ENCODE measurements at places on chromosomes 6 and 20. TPM values are rescaled to one million over a fixed set of nuclear protein-coding genes. Genes with fewer than 3 reads are reported as not detected.

DNA sequence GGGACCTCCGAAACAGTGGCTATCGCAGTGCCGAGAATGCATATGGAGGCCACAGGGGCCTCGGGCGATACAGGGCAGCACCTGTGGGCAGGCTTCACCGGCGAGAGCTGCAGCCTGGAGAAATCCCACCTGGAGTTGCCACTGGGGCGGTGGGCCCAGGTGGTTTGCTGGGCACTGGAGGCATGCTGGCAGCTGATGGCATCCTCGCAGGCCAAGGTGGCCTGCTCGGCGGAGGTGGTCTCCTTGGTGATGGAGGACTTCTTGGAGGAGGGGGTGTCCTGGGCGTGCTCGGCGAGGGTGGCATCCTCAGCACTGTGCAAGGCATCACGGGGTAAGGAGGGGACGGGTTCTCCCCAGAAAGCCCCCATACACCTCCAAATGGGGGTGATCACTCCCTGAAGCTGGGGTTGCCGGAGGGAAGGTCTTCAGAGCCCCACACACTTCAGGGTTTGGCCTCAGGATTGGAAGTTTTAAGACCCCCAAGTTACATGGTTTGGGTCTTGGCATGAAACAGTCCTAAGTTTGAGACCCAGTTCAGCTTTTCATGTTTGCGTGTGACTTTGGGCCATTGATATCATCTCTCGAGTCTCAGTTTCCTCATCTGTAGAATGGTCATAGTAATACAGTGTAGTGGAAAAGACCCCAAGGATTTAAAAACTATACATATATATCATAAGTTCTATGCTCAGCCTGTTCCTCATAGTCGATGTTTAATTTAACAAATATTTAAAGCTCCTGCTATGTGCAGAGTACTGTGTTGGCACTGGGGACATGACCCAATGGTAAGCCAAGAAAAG is 4.3 kb downstream of the BPIFB4 start:
- DNase-seq = no peak

- DNase-seq = no peak
Measured at GRCh38 chr6:19552076-19552475, 285.1 kb upstream of the ID4 start.

DNA sequence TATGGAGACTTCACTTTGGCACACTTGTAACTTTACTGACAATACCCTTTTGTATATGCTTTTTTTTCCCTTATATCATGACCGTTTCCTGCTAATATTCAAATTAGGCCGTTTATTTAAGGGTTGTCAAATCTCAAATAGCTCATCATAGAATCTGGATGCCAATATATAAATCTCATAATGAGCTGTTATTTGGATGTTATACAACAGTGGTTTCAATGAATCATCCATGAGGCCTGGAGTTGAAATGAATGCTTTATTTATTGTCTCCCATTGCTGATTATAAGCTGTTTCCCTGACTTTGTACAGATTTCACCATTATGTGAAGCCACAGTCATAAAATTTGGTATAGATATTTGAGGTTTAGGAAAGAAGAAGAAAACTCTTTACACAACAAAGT is 256.1 kb downstream of the PLCB1 start:
- no peak for DNase-seq

Gene COL9A3
- total RNA-seq = not detected

DNA sequence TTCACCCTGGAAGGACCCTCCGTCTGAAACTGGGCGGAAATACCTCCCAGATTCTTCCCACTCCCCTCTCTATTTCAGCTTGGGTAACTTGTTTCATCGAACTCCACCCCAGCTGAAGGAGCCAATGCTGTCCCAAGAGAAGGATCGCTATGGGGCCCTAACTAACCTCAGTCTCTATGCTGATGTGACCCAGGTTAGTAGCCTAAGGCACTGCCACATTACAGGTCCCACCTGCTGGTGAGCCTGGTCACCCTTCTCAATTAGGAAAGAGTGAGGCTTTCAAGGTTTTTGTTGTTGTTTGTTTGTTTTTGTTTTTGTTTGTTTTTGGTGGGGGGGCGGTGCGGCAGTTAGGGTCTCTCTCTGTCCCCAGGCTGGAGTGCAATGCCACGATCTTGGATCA is 168.4 kb downstream of the OR2B2 start:
- DNase-seq = no peak

DNA sequence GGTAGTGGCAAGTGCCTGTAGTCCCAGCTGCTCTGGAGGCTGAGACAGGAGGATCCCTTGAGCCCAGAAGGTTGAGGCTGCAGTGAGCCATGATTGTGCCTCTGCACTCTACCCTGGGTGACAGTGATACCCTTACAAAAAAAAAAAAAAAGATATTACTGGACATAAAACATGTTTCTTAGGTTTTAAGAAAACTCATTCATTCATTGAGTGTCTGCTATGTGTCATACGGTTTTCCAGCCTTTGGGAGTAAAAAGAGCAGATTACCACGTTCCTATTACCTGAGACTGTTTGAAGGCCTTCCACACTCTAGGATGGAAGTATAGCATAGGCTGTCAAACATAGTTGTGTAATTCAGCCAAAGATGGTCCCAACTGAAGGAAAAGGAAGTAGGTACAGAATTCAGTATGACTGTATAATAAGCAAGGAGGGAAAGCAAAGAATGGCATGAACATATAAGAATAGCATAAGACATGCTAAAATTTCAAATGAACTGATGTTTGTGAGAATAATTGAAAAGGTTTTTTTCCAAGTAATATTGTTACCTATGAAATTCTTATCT is 22.0 kb downstream of the STXBP5 start:
- DNase-seq = no peak

GRCh38 chr6:42026540-42026939 is 23.8 kb upstream of the TAF8 start:
- DNase-seq = no peak

GRCh38 chr6:118197539-118197938 is 290.5 kb downstream of the SLC35F1 start:
- DNase-seq = no peak

- DNase-seq = no peak
Measured at GRCh38 chr6:50249493-50249892, 199.8 kb upstream of the DEFB112 start.

Gene CGAS
- total RNA-seq = 34.6 TPM

Gene FAM162B
- total RNA-seq = not detected

- peak; percentile 60 for DNase-seq
Measured at GRCh38 chr6:149335924-149336608, 18.6 kb downstream of the TAB2 start.

Gene C6orf15
- total RNA-seq = not detected

GRCh38 chr6:133587546-133588160 is 301.3 kb upstream of the TCF21 start:
- DNase-seq = no peak

Gene MUC22
- total RNA-seq = not detected

GRCh38 chr6:90435207-90435899 is 138.7 kb upstream of the BACH2 start:
- DNase-seq = no peak

Gene RFX6
- total RNA-seq = not detected

GRCh38 chr20:21607971-21608725 is 94.3 kb upstream of the NKX2-2 start:
- DNase-seq = no peak

- no peak for DNase-seq
Measured at GRCh38 chr6:160398674-160399271, 50.6 kb downstream of the SLC22A3 start.

DNA sequence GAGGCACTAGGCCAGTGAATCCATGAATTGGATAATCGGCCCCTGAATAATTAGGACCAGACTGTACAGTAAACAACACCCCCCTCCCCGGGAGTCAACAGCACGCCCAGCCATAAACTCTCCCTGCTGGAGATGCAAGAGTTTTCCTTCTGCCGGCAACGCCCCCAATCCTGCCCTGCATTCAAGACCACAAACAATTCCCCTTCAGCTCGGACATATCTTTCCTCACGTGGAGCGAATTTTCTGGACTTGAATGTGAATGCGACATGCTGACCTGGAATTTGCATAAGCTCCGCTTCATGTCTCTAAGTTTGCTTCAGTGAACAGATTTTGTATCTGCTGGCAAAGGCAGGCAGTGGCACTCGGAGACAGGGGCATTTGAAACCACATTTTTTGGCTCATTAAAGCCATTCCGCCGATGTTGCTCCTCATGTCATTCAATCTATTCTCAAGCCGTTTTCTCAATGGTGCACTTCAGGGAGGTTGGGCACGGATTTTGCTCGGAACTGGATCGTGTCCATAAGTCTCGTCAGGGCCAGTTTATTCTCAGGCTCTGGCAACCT is 38.0 kb upstream of the GMPR start:
- DNase-seq = no peak

Gene GABRR1
- total RNA-seq = not detected

DNA sequence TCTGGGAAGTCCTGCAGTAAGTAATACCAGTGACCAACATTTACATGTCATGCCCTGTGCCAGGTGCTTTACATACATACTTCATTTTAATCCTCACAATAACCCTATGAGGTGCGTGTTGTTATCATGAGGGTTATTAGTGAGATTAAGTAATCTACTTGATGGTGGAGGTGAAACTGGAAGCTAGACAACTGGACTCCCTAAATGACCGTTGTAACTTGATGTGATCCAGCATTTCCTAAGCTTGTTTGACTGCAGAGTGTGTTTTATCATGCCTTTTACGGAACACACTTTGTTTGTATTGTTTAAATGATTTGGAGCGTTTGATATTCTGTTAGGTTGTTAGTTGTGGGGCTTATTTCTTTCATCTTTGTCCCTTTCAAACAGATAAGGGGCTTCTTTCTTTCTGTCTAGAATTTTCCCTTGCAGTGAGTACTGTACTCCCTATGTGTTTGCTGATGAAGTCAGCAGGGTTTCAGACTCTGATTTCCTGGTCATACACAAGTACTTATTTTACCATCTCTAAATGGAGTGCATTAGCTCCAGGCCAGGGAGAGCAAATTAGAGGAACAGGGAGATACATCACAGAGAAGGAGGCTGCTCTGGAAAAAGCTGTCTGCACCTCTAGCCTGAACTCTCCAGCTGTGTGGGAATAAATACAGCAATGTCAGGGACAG is 29.7 kb downstream of the CHMP4B start:
- no peak for DNase-seq

DNA sequence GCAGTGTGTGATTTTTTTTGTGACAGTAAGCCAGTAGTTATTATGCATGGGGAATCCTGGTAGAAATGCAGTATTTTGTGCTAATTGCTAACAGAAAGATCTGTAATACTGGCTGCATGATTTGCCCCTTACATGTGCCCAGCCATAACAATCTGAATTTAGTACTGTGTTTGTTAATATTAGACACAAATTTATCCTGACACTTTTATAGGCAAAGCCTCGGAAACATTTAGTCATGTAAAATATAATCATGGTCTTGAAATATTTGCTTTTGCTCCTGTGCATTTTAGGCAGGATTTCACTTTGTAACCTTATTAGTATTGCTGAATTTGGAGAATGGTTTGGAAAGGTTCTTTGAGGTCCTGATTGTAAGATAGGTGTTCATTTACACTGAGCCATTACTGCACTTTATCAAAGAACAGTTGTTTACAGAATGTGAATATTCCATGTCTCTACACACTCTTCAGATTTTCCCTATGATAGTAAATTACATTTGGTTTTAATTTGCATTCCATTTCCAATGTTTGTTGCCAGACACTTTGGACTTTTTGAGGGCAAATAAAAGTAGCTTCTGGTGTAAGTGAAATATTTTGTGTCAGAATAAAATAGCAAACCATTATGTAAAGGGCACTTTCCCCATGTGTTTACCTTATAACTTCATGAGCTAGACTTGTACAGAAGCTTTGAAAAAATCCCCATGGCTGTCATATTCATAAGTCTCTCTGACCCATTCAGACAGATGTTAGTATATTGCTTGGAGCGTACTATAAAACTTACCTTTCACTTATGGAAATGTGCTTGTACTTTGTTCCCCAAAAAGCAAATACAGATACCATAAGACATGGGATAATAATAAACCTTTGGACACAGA is 349.9 kb downstream of the ARHGAP18 start:
- no peak for DNase-seq

Gene BHLHE23
- not detected for total RNA-seq

Gene NKAIN4
- not detected for total RNA-seq

Gene GZF1
- 5.6 TPM for total RNA-seq

DNA sequence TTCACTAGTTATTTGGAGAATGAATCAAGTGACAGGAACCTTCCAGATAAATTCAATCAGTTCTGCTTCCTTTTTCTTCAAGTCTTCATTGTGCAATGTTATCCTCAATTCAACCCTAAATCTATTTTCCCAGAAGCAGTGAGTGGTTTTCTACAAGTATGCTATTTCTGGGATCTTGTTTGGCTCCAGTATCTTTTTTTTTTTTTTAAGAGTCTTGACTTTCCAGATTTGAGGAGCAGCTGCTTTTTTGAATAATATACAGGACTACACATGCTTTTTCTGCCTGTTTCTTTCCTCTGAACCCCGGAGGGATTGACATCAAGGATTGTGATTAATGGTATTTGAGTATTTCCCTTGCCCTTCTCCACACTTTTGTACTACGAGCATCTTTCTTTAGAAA is 339.2 kb upstream of the JAG1 start:
- no peak for DNase-seq

- DNase-seq = no peak
Measured at GRCh38 chr6:156563714-156564113, 213.5 kb upstream of the ARID1B start.

Gene ADIG
- total RNA-seq = not detected

Gene PTK6
- total RNA-seq = 0.54 TPM

- no peak for DNase-seq
Measured at GRCh38 chr6:19697744-19698290, 139.4 kb upstream of the ID4 start.

DNA sequence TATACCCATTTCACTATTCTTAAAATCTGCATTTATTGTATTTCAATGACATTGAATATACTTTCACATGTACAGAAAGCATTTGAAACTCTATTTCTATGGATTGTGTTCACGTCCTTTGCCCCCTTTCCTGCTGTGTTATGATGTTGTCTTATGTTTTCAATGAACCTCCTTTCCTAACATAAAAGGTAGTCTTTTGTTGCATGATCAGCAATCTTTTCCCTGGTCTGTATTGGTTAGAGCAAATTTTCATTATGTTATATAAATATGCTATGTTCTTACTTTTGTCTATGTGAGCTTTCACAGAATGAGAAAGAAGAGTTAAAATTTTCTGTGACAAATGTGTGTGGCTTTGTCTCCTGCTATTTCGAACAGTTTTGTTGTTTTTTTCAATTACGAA is 73.1 kb downstream of the KIF16B start:
- DNase-seq = no peak

GRCh38 chr6:26501482-26501986 is 1.4 kb downstream of the BTN1A1 start:
- DNase-seq = no peak

GRCh38 chr6:21352131-21352530 is 241.4 kb upstream of the SOX4 start:
- DNase-seq = no peak

Gene C20orf144
- total RNA-seq = 0.23 TPM

GRCh38 chr6:116411284-116411623 is 40.5 kb downstream of the DSE start:
- no peak for DNase-seq

Gene BPHL
- total RNA-seq = 15.3 TPM

Gene KHDRBS2
- not detected for total RNA-seq
